SK-N-SH (cell line): ENCODE measurements at places on chromosomes 2 and 18. TPM values are rescaled to one million over a fixed set of nuclear protein-coding genes. Genes with fewer than 3 reads are reported as not detected.

DNA sequence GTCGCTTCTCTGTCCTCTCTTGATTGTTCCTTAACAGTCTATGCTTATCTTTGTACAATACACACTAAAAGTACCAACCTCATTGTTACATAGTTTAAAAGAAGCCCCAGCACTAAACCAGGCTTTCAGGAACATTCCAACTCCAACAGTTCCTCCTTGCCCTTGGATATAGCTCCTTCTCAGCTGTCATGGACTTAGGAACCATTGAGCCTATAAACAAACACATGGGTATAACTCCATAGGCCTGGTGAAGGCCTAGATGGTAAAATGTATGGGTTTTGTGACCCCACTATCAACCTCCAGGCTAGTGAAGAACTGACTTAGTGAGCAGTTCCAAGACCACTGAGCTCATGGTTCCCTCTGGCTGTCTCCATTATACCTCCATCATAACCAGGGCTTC, 74.8 kb upstream of the SLC39A10 start:
- H3K4me1 ChIP-seq = no peaks in the 10 kb centered on the region
- H3K27me3 ChIP-seq = no peaks in the 10 kb centered on the region
- no peak overlapping the region for H3K27ac ChIP-seq
- H3K36me3 ChIP-seq = no peaks in the 10 kb centered on the region
- DNase-seq = no peak

DNA sequence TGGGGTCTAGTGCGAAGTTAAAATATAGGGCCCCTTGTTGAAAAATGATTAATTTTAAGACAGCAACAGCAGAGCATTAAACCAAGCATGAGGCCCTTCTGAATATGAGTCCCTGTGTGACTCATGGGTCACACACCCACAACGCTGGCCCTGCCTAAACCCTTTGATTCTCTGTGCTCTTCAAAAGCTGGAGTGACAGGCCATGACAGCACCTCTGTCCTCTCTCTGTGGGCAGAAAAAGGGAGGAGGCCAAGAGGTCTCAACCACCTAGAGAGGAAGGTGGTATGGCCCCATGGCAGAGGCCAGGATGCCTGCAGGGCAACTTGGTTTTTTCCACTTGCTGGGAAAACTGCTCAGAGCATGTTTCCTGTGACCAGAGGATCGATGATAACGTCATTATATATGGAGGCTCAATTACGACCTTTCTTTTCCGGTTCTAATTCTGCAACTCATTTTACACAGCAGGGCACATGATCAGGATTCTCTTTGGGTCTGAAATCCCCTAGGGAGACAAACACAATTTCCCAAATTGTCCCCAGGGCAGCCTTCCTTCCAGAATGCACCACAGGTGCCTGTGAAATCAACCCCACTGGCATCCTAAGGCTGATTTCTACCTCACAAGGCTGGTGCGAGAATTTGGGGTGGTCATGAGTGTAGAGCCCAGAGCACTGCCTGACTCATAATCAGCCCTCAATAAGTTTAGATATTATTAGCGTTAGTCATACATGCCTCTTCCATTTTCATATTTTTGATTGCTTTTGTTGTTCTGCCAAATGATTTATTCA, 102.0 kb upstream of the PPP1CB start:
- H3K27me3 ChIP-seq = no peaks in the 10 kb centered on the region
- no peak for DNase-seq
- H3K4me3 ChIP-seq = no peak overlapping the region
- H3K4me1 ChIP-seq = peaks cover 6% of the 10 kb centered on the region
- no peaks in the 10 kb centered on the region for H3K36me3 ChIP-seq

- no peaks in the 10 kb centered on the region for H3K36me3 ChIP-seq
- H3K27ac ChIP-seq = no peak overlapping the region
- no peaks in the 10 kb centered on the region for H3K4me1 ChIP-seq
- no peak for DNase-seq
- no peaks in the 10 kb centered on the region for H3K27me3 ChIP-seq
These were observed 283.7 kb downstream of the SUCLG1 start for GRCh38 chr2:84175340-84175739.

GRCh38 chr2:154640000-154640399, 58.5 kb upstream of the KCNJ3 start:
- H3K27me3 ChIP-seq = no peaks in the 10 kb centered on the region
- H3K4me3 ChIP-seq = no peak overlapping the region
- no peak for DNase-seq
- H3K36me3 ChIP-seq = no peaks in the 10 kb centered on the region

DNA sequence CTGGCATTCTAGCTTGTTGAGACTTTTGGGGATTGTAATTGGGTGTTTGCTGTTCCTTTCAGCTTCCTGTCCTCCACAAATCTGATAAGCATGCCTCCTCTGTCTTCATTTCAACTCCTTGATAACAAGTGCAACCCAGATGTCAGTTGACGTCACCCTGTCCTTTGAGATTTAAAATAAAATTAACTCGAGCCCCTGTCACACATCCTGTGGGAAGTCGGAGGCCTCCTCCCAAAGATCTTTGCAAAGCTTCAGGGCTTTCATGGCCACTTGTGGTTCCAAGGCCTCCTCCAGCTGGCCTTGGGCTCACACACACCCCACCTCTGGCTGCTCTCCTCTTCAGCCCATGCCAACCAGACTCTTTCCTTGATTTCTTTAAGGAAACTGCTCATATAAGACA, 69.9 kb upstream of the ITGA6 start:
- H3K4me3 ChIP-seq = no peak overlapping the region
- no peaks in the 10 kb centered on the region for H3K36me3 ChIP-seq
- H3K27ac ChIP-seq = no peak overlapping the region
- peaks cover 4% of the 10 kb centered on the region; the same call in 1 of the 2 replicates for H3K4me1 ChIP-seq
- H3K27me3 ChIP-seq = no peaks in the 10 kb centered on the region

DNA sequence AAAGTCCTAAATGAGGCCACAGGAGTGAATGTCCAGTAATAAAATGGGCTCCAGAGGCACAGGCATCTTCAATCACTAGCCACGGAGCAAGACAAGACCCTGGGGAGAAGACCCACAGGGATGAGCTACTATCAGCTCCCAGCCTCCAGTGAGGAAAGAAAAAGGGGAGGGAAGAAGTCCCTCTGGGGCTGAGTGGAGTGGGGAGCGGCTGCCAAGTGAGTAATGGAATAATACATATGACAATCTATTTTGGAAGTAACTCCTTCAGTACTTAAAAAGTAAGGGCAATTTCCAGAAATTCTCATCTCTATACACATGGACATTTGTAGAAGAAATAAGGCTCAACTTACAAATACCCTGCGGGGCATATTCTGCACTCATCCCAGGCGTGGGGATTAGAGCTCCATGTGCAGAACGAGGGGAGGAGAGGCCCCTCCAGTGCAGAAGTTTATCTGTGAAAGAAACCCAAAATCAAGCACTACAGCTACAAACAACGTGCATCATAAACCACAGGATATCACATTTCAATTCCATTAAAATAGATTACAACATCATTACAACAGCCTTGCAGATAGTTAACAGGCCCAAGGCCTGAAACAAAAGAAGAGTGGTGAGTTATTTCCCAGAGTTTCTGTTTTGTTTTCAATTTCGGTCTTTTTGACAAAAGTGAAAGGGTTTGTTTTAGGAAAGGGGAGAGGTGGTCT, 84.9 kb downstream of the BCL11A start:
- H3K36me3 ChIP-seq = no peaks in the 10 kb centered on the region
- H3K4me3 ChIP-seq = no peak overlapping the region
- DNase-seq = no peak
- H3K27me3 ChIP-seq = no peaks in the 10 kb centered on the region
- H3K27ac ChIP-seq = no peak overlapping the region
- no peaks in the 10 kb centered on the region for H3K4me1 ChIP-seq

DNA sequence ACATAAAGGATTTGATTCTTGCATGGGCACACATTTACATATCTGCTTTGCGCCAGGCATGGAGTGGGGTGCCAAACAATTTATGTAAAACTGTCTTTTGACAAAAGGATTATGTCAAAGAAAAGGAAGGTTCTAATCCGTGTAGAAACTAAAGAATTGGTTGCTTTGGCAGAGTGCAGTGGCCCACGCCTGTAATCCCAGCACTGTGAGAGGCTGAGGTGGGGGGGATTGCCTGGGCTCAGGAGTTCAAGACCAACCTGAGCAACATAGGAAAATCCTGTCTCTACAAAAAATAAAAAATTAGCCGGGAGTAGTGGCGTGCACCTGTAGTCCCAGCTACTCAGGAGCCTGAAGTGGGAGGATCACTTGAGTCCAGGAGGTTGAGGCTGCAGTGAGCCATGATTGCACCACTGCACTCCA, 1.1 kb upstream of the MTERF4 start:
- H3K4me3 ChIP-seq = peak overlapping the region; percentile 99
- no peak for DNase-seq
- no peaks in the 10 kb centered on the region for H3K27me3 ChIP-seq
- H3K4me1 ChIP-seq = no peaks in the 10 kb centered on the region

DNA sequence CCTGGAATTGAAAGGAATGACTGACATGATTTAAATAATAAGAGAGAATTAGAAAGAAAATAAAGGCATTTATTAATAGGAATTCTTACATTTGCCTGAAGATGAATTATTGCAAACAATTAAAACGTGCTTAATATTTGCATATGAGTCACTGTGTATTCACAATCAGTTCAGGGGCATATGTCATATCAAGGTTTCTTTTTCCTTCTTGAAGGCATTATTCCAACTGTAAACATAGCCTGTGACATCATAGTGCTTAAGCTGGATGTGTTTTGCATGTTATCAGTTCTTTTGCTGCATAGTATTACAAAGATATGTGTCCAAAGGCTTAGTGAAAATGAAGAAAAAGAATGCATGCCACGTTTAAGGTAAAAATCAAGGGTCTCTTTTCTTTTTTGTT, 80.8 kb downstream of the MEIS1 start:
- DNase-seq = no peak
- no peak overlapping the region for H3K27ac ChIP-seq
- H3K27me3 ChIP-seq = no peaks in the 10 kb centered on the region
- H3K4me1 ChIP-seq = peaks cover 2% of the 10 kb centered on the region; the same call in 1 of the 2 replicates
- peaks cover 54% of the 10 kb centered on the region for H3K36me3 ChIP-seq

- H3K27me3 ChIP-seq = no peaks in the 10 kb centered on the region
- peaks cover 30% of the 10 kb centered on the region for H3K4me1 ChIP-seq
- H3K4me3 ChIP-seq = no peak overlapping the region
- no peak for DNase-seq
- no peaks in the 10 kb centered on the region for H3K36me3 ChIP-seq
- H3K27ac ChIP-seq = no peak overlapping the region
These were observed 20.7 kb downstream of the GNLY start for GRCh38 chr2:85714841-85715240.

GRCh38 chr2:10233131-10234012, 69.3 kb upstream of the HPCAL1 start:
- no peak for DNase-seq
- no peaks in the 10 kb centered on the region for H3K4me1 ChIP-seq
- no peaks in the 10 kb centered on the region for H3K36me3 ChIP-seq
- no peak overlapping the region for H3K27ac ChIP-seq
- H3K4me3 ChIP-seq = no peak overlapping the region
- no peaks in the 10 kb centered on the region; the same call in 1 of the 2 replicates for H3K27me3 ChIP-seq

DNA sequence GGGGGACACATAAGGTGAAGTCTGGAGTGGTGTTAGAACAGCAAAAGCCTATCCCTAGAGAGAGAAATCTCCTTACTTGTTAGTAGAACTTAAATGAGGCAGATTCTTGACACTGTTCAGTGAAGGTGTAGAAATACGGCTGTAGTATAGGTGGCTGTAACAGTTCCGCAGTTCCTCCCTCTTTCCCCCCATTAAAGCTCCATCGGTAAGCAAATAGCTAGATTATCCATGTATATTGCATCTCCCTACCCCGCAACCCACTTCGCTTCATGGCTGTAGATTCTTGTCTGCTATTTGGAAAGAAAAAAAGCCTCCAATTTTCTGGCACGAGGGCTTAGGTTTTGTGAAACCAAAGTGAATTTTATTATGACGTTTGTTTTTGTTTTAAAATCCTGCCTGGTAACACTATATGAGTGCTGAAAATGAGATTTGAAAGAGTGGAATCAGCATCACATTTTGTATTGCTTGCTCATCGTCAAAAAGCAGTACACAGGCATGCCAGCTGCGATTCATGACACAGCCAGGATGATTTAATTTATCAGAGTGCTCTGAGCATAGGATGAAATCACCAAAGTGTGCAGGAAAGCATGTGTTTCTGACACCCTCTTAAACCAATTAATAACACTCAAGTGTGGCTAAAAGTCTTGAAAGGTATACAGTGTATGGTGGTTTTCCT, 1.4 kb downstream of the FAM171B start:
- peak overlapping the region; percentile 87 for H3K4me3 ChIP-seq
- H3K27ac ChIP-seq = peak overlapping the region; percentile 89
- H3K36me3 ChIP-seq = no peaks in the 10 kb centered on the region
- no peaks in the 10 kb centered on the region for H3K27me3 ChIP-seq
- DNase-seq = peak; percentile 44

GRCh38 chr2:38370664-38371063, 6.4 kb downstream of the ATL2 start:
- no peaks in the 10 kb centered on the region for H3K27me3 ChIP-seq
- H3K36me3 ChIP-seq = no peaks in the 10 kb centered on the region
- peaks cover 7% of the 10 kb centered on the region; the same call in 1 of the 2 replicates for H3K4me1 ChIP-seq
- no peak overlapping the region for H3K4me3 ChIP-seq

- peaks cover 18% of the 10 kb centered on the region; the same call in 1 of the 2 replicates for H3K27me3 ChIP-seq
- no peaks in the 10 kb centered on the region for H3K36me3 ChIP-seq
- H3K27ac ChIP-seq = no peak overlapping the region
- DNase-seq = no peak
These were observed 6.2 kb upstream of the ALPG start for GRCh38 chr2:232400256-232401015.

GRCh38 chr2:181281206-181281832, 175.9 kb upstream of the ITGA4 start:
- H3K27me3 ChIP-seq = no peaks in the 10 kb centered on the region
- DNase-seq = no peak
- no peaks in the 10 kb centered on the region for H3K36me3 ChIP-seq
- H3K4me1 ChIP-seq = no peaks in the 10 kb centered on the region
- H3K27ac ChIP-seq = no peak overlapping the region

GRCh38 chr2:216388046-216388884, 16.0 kb upstream of the MARCHF4 start:
- DNase-seq = no peak
- no peaks in the 10 kb centered on the region for H3K4me1 ChIP-seq
- no peak overlapping the region for H3K27ac ChIP-seq
- H3K27me3 ChIP-seq = no peaks in the 10 kb centered on the region

DNA sequence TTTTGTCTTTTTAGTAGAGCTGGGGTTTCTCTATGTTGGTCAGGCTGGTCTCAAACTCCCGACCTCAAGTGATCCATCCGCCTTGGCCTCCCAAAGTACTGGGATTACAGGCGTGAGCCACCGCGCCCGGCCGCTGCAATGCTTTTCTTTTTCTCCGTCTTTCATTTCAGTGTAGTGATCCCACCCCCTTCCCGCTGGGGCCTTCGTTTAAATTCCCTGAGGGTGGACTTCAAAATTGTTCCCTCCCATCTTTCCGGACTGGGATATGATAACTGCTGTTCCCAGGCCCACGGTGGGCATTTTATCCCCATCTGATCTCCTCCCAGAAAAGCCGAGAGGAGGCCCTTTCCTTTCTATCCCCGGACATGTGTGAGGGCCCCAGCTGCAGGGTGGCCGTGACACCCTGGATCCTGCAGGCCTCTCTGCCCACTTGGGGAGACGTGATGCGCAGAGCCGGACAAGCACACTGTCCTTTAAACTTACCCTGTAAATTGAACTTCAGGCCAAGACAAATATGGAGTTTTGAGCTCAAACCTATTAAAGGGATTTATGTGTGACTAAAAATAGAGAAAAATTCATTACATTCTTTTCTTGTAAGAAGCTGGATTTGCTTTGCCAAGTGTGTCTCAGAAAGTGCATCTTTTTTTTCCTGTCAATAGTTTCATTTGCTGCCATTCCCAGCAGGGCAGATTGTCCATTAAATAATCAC, 54.5 kb upstream of the AFF3 start:
- no peak overlapping the region for H3K4me3 ChIP-seq
- H3K27me3 ChIP-seq = no peaks in the 10 kb centered on the region
- no peaks in the 10 kb centered on the region for H3K36me3 ChIP-seq
- H3K4me1 ChIP-seq = peaks cover 12% of the 10 kb centered on the region; the same call in 1 of the 2 replicates

Gene LYPD6
- 8.1 and 11.0 TPM in 2 replicates for polyA plus RNA-seq

Gene CHRND
- polyA plus RNA-seq = 0.12 TPM in 1 of 2 replicates, not detected in the other

Gene ZC3H6
- polyA plus RNA-seq = 0.71 and 0.86 TPM in 2 replicates

Gene NCK2
- polyA plus RNA-seq = 31.9 and 42.8 TPM in 2 replicates

Gene TEKT4
- not detected in 2 replicates for polyA plus RNA-seq

Gene CD8B2
- polyA plus RNA-seq = not detected in 2 replicates
